ENCODE measurements at places on chromosomes 2 and 18. TPM values are rescaled to one million over a fixed set of nuclear protein-coding genes. Genes with fewer than 3 reads are reported as not detected.

HOXD12 gene
- 1.9 TPM for total RNA-seq

DNA sequence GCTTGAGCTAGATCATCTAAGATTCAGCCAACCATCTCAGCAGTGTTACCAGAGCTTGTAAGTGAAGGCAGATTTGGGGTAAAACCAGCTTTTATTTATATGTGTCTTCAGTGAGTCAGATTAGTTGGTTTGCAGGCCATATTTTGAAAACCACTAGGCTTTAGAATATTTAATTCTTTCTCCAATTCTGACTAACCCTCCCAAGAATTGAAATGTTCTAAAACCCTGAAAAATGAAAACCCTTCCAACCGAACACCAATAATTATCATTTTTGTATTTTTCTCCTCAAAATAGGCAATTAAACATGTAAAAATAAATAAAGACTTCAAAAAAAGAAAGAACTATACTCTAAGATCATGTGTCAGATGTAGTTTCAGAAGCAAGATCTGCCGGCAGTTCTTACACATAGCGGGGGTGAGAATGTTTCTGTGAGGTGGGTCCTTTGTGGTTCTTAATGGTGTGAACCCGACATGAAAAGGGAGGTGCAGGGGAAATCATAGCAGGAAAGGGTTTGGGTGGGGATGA lies 14.2 kb downstream of the PLEK start:
- no peak for DNase-seq

GRCh38 chr18:35267161-35267651 lies 22.8 kb downstream of the ZSCAN30 start:
- peak; percentile 83 for DNase-seq

DNA sequence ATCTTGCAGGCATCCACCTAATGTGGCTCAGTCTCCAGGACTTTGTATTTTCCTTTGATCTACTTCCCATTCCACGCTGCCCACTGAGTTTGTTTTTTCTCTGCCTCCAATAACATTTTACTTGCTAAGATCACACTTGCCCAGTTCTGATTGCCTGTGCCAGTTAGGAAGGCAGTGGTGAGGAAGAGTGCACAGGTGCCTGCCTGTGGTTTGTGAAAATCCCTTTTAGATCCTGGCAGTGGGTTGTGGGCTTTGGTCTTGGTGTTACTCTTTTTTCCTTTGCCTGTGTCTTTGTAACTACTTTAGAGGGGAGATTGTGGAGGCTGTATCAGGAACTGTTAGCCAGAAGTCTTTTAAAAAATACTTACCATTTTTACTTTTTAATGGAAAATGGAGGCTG lies 36.9 kb upstream of the KCNG2 start:
- DNase-seq, result no peak

DNA sequence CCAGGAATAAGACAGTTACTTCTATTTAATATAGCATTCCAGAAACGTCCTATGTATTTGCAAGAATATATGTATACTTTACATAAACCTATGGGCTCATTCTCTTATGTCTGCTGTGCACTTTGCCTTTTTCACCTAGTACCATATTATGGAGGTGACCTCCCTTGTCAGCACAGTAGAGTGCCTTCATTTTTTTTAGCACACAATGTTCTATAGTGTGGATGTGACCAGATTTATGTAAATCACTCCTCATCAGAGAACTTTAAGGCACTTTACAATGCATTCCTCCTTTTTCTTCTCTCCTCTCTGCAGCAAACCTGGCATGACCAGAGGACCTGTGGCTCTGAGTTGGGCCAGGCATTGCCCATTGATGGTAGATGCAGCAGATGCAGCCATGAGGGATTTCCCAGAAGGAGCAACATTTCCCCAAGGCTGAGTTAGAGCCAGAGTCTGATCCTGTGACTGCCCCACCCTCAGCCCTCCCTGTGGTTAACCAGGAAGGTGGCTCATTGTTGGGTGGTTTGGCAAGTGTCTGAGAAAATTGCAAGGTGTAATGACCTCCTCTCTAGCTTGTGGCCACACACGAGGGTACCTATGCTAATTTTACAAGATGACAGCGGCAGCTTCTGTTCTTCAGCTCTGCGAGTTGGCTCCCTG lies 76.5 kb upstream of the DLX2 start:
- no peak for DNase-seq

- DNase-seq, result no peak
Measured at GRCh38 chr2:132904142-132904842, 234.3 kb upstream of the LYPD1 start.

GRCh38 chr2:50995610-50996009 lies 36.3 kb downstream of the NRXN1 start:
- DNase-seq, result peak; percentile 97

CXCR4 gene
- 7.5 TPM for total RNA-seq

GALNT14 gene
- total RNA-seq, result 5.1 TPM

MC4R gene
- 4.1 TPM for total RNA-seq

VIT gene
- 3.9 TPM for total RNA-seq

DNA sequence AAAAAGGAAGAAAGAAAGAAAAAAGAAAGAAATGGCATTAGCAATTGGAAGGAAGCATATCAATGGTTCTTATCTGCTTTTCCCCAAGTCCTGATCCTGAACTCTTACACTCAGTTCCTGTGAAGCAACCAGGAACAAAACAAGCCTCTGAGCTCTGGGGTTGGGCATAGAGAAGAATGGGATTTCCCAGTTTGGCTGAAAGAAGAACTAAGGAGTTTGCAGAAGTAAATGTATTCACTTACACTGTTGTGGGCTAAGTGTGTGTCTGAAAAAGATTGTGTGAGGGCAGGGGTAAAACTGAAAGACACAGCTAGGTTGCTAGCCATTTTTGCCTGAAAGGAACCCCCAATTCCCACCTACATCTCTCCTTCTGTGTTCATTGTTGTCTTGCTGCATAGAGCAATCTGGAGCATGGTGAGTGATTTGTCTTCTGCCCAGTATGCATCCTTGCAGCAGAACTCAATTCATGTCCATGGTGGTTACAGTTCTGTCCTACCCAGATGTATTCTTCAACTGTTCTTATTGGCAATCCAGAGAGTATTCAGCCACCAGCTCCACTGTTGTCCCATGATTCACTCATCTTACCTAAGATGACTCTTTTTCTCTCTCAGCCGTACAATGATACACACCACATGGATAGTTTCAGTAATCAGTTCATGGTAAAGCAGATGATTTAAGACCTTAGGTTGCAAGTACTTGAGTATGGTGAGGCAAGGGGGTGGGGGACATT lies 348.7 kb downstream of the ARHGAP15 start:
- DNase-seq, result no peak

RIT2 gene
- total RNA-seq, result not detected

DNA sequence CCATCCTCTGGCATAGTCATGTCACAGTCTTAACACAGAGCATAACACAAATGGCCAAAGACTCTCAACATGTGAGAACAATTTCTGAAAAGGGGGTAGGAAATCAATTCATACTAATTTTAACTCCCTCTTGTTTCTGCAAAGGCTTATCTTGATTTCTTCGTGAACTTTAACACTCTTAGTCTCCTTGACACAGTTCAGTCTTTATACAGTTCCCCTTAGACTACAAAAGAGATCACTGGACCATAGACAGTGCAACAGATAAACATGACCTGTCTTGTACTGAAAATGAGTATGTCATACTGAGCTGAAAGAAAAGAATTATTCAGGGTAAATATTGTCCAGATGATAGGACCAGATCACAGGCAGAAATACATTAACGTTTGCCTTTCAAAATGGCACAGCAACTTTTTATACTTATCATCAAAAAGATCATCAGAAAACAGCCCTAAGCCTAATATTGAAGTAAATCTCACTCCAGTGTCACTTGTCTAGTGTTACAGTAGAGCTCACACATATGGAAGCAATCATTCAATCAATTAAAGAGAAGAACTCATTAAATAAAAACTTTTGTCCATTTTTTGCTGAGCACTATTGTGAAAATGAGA lies 56.4 kb upstream of the VRK2 start:
- no peak for DNase-seq

RAB17 gene
- total RNA-seq, result 1.2 TPM

DNA sequence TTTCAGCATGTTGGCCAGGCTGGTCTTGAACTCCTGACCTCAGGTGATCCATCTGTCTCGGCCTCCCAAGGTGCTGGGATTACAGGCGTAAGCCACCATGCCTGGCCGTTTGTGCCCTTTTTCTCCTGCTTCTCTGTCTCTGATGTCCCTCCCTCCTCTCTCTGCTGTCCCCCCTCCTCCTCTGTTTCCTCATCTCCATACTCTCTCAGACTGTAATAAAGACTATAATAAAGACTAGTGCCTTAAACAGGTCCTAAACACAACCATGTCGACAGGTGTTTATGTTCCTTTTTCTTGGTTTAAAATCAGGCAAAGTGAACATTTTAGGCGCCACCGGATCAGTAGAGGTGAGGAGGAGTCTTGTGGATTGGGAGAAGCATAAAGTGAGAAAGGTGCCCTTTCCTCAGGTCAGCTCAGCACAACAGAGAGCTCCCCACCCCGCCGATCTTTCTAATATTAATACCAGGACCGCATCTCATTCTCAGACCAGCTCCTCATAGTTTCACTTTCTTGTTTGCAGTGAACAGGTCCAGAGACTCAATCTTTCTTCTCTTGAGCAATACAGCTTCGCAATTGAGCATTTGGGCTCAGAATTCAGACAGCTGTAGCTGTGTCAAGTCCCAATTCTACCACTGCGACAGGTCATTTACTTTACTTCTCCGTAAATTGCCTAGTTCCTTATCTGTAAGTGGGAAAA lies 23.7 kb downstream of the TIMM21 start:
- no peak for DNase-seq

NLRC4 gene
- total RNA-seq, result 4.3 TPM

GRCh38 chr2:1814061-1814460 lies 69.7 kb upstream of the PXDN start:
- no peak for DNase-seq

DNA sequence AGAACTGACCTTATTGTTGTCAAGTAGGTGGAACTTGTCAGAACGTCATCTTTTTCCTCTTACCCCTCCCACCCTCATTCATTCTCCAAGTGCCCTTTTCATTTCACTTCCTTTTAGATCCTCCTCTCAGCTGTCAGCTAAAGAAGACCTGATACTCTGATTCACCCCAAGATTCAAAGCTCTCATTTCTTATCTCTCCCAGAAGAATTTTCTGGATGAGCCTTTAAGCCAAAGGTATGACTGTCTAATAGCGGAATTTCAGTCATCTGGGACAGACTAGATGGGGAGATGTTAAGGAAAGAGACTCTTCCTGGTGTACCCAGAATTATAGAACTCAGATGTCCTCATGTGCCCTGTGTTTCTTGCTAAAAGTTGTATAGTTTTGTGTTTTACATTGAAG lies 53.9 kb downstream of the TCF7L1 start:
- peak; percentile 78 for DNase-seq

DNA sequence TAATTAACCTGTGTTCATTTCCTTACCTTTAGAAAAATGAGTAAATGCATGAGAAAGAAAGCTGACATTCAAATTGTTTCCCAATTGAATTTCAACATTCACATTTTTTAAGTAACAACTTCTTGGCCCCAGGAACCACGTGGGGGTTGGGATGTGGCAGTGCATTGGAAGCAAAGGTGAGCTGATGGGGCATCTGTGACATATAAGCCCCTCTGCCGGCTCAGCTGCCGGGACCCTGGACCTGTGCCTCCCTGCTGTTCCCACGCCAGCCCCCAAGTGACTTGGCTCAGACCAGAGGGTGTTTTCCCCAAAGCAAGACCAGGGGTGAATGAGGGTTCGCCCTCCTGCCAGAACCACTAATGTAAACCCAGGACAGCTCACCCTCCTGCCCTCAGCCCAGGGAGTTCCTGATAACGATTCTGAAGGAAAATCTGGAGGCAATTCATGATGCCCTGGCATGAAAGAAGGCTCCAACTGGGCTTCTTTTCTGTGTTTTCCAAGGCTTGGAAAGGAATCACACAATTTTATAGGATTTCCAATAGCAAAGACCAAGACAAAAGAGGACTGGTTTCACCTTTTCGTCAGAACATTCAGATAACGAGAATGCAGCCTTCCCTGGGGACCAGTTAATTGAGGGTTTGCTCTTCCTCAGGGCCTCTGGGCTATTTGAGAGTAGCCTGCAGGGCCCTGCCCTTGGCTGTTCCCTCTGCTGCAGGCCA lies 193.2 kb upstream of the TWIST2 start:
- DNase-seq, result no peak

PLGLB1 gene
- 7.7 TPM for total RNA-seq

DNA sequence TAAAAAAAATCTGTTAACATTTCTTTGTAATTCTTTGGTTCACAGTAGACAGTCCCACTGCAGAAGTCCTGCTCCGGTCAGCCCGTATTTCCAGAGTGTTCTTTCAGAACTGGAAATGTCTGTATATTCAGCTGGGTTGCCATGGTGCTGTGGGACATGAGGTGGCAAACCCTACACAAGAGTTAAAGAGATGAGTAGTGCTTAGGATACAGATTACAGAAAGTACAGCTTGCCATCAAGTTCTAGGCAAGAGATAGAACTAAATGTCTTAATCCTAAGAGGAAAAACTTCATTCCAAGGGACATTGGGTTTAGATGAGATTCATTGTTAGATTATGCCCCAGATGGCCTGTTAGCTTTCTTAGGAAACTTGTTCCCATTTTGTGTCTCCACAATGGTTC lies 60.1 kb downstream of the FMNL2 start:
- DNase-seq, result no peak

GRCh38 chr18:41858761-41859555 lies 96.1 kb upstream of the PIK3C3 start:
- no peak for DNase-seq

OSR1 gene
- 8.9 TPM for total RNA-seq

- DNase-seq, result no peak
Measured at GRCh38 chr2:238897911-238898311, 50.0 kb downstream of the TWIST2 start.

LBH gene
- total RNA-seq, result 60.2 TPM

DNA sequence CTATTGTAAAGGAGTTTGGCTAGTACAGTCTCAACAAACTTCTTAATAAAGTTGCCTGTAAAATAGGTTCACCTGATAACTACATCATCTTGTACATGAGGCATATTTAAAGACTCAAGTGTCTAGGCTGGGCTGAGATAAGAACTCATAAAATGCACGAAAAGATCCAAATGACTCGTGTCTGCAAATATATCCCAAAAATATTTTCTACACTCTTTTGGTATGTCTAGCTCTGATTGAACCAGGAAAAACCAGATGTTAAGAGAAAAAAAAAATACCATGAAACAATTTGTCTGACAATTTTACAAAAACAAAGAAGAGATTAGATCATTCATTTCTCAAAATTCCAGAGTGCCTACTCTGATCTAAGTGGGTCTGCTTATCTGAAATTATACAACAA lies 166.9 kb upstream of the OSR1 start:
- peak; percentile 23 for DNase-seq

GRCh38 chr2:28568533-28568932 lies 72.7 kb downstream of the PLB1 start:
- no peak for DNase-seq

GRCh38 chr2:42829671-42830440 lies 37.5 kb upstream of the HAAO start:
- peak; percentile 76 for DNase-seq

- DNase-seq, result no peak
Measured at GRCh38 chr18:35389095-35389618, 12.0 kb upstream of the ZNF396 start.
